GM23248 (cell line): ENCODE measurements at places on chromosomes 2 and 18.

DNA sequence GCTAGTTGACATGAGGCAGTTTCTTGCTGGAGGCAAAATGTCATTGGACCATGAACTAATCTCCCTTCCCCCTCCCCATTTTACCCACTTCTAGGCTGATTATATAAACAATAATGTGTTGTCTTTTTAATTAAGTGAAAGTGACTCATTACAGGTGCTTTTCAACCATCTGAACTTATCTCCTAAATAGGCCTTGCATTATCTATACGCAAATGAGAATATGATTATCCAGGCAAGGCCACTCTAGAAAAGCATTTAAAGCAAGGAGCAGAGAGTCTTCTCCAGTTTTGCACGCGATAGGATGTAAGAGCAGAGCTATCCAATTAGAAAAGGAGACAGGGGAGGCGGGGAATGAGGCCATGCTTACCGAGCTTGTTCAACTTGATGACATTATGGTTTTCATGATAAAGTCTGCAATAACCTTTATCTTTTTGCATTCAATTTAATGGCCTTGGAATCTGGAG, 286.1 kb upstream of the SIX3 start:
- no peak for DNase-seq

DNA sequence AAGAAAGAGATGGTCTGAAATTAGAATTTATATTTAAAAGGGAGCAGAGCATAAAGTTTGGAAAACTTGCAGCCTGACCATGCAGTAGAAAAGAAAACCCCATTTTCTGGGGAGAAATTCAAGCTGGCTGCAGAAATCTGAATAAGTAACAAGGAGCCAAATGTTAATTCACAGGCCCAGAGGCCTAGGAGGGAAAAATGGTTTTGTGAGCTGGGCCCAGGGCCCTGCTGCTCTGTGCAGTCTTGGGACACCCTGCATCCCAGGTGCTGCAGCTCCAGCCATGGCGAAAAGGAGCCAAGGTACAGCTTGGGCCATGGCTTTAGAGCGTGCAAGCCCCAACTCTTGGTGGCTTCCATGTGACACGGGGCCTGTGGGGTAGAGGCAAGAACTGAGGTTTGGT, 41.3 kb downstream of the CFAP36 start:
- DNase-seq = no peak

DNA sequence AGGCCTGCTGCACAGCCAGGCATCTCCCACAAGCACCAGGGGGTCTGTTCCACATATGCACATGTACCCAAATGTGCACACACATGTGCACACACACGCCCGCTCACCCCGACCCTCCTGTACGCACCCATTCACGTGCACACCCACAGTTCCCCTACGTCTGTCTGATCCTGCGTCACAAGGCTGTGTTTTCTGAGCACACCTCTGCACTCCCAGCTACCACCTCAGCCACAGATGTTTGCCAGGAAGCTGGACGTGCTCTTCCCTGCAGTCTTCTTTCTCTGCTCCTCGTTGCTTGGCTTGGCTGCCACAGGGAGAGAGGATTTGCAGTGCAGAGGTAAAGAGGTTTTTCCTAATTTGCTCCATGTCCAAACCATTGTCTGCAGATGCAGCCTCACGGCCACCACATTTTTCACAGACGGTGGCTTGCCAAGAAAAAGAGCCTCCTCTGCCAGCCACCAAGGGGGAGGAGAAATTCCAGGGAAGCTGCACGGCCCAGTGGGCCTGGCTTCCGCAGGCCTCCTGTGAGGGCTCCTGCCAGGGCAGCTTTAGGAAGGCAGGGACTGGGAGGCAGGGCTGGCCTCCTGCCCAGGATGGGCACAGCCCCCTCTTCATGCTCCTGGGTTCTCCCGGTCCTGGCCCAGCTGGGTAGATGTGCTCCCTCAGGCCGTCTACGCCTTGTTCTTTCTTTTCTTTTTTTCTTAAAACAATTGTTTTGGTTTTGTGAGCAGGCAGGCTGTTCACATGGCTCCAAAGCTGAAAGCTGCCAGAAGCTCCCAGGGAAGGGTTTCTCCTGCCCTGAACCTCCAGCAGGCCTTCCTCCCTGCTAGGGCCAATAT, 29.3 kb upstream of the HS6ST1 start:
- DNase-seq = peak; percentile 71

DNA sequence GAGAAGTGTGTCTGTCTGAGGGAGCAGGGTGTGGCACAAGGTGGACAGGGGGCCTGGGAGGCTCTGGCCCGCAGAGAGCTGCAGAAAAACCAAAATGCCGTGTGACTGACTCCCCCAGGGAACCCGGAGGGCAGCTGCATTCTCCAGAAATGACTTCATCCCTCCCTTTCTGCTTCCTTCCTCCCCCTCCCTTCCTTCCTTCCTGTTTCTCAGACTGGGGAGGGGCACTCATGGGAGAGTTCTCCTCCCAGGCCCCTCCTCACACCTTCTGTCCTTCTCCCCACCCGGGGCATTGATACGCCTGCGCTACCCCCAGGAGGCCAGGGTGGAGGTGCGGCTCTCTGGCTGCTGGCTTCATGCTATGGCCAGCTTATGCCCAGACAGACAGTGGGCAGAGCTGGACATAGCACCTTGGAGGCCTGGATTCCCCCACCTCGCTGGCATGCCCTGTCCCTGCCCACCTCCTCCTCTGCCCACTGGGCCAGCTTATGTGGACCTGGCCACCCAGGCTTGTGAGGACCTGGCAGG, 8.2 kb upstream of the GPR17 start:
- peak; percentile 90 for DNase-seq

- DNase-seq = peak; percentile 61
These were observed 101.2 kb downstream of the UBR3 start for GRCh38 chr2:169928463-169928864.

DNA sequence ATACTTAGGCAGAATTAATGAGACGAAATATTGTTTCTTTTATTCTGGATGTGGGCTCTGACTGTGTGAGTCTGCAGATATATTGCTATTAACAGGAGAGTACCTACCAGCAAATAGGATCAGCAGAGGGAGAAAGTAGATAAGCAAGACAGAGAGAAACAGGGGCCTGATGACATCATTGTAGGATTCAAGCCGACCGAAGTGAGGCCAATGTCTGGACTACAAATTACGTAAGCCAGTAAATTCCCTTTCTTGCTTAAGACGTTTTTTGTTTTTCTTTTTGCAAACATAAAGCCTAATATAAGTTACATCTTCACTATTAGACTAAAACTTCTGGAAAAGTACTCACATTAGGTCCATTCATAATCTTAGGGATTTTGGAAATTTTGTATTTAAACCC, 21.4 kb upstream of the PTPRM start:
- DNase-seq = peak; percentile 49

GRCh38 chr2:3179208-3179607, 198.4 kb downstream of the EIPR1 start:
- DNase-seq = no peak

DNA sequence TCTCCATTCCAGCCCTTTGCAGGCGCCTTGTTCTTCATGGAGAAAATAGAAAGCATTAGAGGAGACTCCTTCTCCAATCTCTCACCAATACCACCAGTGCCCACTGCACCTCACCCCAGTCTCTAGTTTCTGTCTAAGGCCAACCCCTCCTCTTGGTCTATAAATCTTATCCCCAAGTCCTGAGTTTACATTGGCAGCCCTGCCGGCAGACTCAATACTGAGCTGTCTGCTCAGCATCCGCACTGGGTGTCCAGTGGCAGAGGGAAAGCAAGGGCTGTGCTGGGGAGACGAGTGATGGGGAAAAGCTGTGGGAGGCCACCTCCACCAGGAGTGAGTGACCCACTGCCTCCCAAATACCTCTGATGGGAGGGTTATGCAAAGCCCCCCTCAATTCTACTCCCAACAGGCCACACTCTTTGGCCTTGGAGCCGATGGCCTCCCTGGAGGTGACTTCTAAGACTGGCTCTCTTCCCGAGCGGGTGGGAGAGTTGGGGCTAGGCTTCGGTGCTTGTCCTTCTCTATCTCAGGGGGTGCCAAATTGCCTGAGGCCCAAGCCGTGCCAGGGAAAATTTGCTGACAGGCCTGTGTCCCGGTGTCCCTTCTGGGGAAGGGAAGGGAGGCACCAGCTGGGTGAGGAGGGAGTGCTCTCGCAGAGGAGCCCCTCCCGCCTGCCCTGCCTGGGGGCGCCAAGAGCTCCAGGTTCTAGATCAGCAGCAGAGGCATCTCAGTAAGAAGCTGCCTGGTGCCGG, 165.2 kb upstream of the MSH6 start:
- no peak for DNase-seq

- DNase-seq = no peak
These were observed 63.9 kb upstream of the SPATS2L start for GRCh38 chr2:200242570-200242969.

DNA sequence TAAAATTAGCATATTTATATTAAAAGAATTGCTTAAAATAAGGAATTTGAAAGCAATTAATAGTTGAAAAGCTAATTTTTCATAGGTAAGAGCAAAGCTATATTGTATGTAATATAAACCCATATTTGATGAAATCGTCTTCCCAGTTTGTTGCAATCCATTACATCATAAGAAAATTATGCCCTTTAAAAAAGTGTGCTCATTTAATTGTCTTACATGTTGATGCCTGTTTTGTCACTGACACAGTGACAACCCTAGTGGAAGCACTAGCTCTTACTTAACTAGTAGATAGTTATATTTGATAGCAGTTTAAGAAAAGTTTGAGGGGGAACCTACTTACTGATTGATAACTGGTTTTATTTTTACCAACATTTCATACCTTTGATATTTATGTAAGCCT, 30.0 kb upstream of the IL18RAP start:
- no peak for DNase-seq

DNA sequence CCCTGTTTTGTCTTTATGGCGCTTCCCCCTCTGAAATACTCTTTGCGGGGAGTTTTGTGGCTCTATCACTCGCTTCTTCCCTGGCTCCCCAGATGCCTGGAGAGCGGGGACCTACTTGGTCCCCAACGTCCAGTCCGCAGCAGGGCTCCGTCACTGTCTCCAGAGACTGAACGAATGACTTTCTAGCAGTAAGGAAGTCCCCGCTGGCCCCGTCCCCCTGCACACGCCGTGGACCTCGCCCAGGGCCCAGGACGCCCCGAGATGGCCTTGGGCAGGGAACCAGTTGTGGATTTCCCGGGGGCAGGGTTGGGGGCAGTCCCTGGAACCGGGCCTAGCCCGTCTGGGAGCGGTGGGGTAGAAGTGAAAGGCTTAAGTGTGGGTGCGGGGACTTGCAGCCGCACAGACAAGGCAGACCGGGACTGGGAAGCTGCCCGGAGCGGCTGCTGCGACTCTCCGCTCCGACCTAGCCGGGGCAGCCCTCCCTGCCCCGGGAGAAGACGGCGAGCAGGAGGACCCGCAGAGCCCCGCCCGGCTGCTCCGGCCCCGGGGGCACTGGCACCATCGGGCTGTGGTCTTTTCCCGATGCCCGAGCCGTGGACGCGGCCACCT, 821 bp upstream of the EPHA4 start:
- DNase-seq = peak; percentile 71

- DNase-seq = no peak
These were observed 187.7 kb upstream of the CXCR4 start for GRCh38 chr2:136305517-136306192.

DNA sequence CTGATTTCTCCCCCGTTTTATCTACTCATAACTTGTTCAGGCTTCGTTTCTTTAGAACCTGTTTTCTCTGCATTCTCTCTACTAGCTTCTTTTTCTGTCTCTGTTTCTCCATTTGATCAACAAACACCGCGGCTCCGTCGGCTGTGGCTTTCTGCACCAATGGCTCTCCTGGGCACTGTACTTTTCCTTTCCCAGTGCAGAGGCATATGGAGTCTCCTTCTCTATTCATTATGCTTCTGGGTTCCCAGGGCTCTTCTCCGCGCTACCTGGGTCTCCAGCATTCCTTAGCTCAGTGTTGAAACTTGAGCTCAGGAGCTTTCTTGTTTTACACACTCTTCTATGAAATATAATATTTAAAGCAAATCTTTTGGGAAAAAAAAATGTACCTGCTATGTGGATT, 196.6 kb upstream of the SOX11 start:
- no peak for DNase-seq
